ENCODE measurements at places on chromosomes 4 and X.
A peak's percentile ranks its signal among the peaks of the same experiment; 100 is the strongest.

DNA sequence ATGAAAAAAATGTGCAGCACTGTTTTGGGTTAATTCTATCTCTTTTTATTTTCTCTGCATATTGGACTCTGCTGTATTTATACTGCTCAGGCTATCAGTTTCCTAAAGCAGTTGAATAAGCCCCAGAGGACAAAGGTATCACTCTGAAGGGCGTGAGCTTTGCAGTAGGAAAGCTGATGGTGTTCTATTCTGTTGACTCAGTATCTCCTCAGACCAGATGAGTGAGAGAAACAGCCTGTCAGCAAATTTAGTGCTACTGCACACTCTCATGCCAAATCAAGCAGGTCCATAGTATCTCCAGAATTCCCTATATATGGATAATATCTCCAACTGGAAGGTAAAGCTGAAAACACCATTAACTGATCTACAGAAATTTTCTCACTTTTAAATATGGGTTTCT lies 132.3 kb upstream of the UGT8 start:
- no peak for DNase-seq

DNA sequence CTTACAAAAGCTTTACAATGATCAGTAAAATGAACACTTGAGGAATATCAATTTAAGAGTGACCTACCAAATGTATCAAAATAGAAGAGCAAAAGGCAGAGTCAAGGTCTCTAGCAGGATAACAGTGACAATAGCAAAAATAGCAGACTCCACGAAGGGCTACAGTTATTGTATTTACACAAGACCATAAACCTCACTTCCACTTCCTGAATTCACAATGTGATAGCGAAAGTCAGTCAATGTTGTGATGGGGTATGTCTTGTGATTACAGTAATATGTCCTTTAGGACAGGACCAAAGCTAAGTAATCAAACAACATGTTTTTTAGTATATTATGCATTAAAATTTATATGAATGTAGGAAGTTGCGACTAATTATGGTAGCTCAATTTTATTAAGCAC lies 139.6 kb downstream of the IQCM start:
- no peak for DNase-seq

DNA sequence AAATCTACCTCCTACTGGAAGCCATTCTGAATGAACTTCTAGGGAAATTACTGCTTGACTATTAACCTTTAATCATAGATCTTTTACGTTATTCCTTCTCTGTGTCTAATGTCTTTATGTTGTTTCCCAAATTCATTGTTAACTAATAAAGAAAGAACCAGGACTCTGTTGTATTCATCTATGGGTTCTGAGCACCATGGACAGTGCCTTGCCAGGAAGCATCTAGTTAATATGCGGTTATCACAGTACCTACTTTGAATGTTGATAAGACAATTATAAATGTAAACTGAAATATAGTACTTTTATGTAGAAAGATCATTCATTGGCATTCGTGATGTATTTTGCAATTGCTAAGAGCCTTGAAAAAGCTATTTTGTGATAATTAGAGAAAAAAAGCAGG lies 23.8 kb downstream of the NWD2 start:
- DNase-seq: no peak

- DNase-seq: no peak
Observed at GRCh38 chrX:12245650-12246645, 107.7 kb downstream of the FRMPD4 start.

DNA sequence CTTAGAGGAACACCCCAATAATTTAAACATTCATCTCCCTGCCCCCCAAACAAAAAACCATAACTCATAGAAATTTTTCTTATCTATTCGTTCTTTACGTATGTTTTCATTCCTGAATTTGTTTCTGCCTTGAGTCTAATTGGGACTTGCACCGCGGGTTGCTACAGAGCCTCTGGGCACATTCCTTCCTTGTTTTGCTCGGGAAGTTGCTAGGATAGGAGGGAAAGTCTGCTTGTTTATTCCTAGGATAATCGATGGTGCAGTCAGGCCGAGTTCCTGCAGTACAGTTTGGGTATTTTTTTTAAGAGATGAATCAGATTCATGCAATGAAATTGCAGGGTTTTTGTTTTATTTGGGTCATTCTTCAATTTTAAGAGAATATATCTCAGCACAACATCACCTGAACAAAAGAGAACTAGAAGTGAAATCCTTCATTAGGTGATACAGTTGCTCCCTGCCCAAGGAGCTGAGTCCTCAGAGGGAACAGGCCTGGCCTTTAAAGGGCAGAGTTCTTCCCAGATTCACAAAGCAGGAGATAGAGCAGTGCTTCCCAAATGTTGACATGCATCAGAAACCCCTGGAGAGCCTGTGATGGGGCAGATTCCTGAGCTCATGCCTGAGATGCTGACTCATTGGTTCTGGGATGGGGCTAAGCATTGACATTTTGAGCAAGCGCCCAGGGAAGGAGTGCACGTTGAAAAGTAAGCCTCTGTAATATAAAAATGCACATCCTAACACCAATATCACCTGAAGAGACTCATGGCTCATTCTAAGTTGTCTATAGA lies 114.9 kb upstream of the FAM9B start:
- no peak for DNase-seq

- DNase-seq: no peak
Observed at GRCh38 chrX:153739754-153740486, 15.3 kb downstream of the ABCD1 start.

DNA sequence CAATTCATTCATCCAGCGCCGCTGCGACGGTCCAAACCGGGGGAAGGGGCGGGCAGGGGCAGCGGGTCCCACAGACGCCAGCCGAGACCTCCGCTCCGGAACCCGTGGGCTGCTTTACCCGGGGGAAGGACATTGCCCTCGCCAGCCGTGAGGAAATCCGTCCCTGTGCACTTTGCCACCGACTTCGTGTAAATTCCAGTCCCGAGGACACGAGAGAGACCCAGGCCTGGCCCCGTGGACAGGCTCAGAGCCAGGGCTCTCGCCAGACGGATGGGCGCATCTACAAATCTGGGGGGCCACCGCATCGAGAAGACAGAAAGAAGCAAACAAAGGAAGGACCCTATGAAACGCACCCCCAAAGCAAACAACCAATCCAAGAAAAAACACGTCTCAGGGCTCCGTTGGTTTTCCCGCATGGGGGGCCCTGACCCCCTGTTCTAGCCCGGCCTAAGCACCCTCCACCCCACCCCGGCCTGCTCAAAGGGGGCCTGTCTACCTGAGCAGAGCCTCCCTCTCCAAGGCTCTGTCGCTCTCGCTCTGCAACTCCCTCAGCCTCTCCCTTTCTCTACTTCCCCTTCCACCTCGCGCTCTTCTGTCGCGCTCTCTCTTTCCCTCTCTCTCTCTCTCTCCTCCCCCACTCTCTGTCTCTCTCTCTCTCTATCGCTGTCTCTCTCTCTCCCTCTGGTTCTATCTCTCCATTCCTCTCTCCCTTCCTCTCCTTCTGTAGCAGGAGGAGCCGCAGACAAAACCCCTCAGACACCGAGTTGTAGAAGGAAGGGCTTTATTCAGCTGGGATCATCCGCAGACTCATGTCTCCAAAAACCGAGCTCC lies 11.3 kb downstream of the FRG2 start:
- no peak for DNase-seq

GRCh38 chr4:106809076-106809475 lies 227.0 kb downstream of the DKK2 start:
- peak; percentile 7 for DNase-seq

DNA sequence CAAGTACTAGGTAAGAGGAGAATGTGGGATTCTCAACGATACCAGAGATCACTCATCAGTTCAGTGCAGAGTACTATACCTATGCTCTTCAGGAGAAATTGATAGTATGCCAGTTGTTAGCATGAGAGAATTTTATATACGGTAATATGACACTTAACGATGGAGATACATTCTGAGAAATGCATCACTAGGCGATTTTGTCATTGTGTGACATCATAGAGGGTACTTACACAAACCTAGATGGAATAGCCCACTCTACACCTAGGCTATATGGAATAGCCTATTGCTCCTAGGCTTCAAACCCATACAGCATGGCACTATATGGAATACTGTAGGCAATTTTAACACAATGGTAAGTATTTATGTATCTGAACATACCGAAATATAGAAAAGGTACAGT lies 140.2 kb downstream of the SLIT2 start:
- DNase-seq: no peak

DNA sequence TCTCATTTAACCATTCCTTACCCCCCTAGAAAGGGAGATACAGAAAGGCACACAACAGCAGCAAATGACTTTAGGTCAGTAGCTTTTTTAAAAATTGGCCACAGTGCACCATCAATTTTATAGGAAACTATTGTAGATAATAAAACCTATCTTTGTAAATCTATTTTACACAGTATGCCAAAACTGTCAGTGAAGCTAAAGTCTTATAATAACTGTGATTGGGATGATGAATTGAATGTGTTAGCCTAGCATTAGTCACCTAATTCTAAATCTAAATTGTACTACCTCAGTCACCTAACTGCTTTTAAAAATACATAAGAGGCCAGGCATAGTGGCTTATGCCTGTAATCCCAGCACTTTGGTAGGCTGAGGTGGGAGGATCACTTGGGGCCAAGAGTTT lies 44.2 kb downstream of the SH3RF1 start:
- DNase-seq: no peak

GRCh38 chr4:39621582-39621981 lies 17.1 kb downstream of the SMIM14 start:
- DNase-seq: no peak

DNA sequence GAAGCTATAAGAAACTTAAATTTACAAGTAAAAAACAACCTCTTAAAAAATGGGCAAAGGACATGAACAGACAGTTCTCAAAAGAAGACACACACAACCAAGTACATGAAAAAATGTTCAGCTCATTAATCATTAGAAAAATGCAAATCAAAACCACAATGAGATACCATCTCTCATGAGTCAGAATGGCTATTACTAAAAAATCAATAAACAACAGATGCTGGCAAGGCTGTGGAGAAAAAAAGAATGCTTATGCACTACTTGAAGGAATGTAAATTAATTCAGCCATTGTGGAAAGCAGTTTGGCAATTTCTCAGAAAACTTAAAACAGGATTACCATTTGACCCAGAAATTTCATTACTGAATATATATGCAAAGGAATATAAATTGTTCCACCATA lies 666.3 kb upstream of the GRIA3 start:
- no peak for DNase-seq

DNA sequence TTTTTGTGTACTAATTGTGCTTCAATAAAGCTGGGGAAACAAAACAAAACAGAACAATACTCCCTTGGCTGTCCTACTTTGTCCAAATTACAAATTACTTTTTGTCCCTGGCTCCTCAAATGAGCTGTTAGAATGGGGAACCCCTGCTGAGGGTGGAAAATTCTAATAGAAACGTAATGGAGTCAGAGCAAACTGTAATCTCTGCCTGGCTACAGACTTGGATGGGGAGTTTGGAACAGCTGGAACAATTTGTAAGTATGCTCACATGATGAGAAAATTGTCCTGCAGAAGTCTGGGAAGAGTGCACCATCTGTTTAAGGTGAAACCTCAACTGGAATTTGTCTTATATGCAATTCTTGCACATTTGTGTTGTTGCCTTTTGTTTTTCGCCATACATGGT lies 364.4 kb upstream of the CLNK start:
- DNase-seq: no peak

DNA sequence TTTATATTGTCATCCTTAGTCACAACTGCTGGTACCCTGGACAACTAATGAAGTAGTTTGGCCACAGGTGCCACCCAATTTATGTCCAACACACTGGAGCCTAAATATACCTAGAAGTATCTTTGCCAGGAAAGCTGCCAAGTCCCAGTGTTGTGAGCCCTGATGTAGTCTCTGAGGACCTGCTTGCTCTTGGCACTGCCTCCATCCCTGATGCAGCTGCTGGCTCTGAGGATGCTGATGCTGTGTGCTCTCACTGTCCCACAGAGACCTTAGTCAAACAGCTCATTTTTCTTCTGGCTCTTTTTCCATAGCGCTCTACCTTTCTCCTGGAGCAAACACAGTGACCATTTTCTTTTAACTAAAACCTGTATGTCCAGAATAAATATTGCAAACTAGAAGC lies 1535.4 kb upstream of the ADGRL3 start:
- no peak for DNase-seq

- DNase-seq: no peak
Observed at GRCh38 chr4:173827707-173828106, 297.7 kb upstream of the HAND2 start.

DNA sequence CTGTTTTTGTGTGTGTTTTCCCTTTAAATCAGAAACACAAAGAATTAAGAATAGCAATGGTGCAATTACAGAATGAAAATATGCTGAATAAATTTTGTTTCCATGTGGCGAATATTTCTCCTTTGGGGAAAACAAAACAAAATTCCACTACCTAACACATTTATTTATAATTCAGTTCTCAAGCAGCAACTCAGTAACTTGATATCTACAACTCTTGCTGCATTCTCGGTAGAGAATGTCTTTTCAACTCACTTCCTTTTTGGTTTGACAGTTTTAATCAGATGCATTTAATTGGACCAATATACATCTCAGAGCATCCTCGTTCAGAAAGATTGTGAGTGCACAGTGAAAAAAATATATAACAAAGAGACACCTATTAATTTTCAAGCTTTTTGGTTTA lies 30.8 kb downstream of the ZNF827 start:
- DNase-seq: no peak

GRCh38 chrX:3348191-3348590 lies 1.7 kb upstream of the MXRA5 start:
- no peak for DNase-seq

- no peak for DNase-seq
Observed at GRCh38 chr4:181659202-181659601, 584.0 kb upstream of the TENM3 start.

DNA sequence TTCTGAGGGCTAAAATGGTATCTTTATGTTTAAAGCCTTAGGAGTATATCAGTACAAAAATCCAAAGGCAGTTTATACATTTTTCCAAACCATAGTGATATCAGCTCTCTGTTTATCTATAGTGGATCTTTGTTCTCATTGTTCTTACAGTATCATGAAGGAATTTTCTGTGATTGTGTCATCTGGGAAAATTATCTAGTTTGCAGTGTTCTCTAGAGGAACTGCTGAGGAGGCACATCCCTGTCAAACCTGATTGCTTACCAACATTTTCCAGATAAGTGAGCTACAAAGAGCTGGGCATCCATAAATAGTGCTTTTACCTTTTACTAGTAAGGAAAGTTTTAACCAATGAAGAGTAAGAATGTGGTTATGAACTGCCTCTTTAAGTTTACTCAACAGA lies 44.9 kb upstream of the SLC25A31 start:
- no peak for DNase-seq

GRCh38 chr4:117385526-117385925 lies 300.1 kb upstream of the TRAM1L1 start:
- DNase-seq: no peak

GRCh38 chrX:19602866-19603622 lies 87.7 kb upstream of the MAP3K15 start:
- DNase-seq: no peak

- DNase-seq: peak; percentile 90
Observed at GRCh38 chr4:171812665-171813525, at the start of gene GALNTL6. Gene GALNTL6 (plus strand): TSS chr4:171813404.
